Hematopoietic multipotent progenitor cell (in vitro differentiated cells): ENCODE measurements at places on chromosomes 3 and 15.

DNA sequence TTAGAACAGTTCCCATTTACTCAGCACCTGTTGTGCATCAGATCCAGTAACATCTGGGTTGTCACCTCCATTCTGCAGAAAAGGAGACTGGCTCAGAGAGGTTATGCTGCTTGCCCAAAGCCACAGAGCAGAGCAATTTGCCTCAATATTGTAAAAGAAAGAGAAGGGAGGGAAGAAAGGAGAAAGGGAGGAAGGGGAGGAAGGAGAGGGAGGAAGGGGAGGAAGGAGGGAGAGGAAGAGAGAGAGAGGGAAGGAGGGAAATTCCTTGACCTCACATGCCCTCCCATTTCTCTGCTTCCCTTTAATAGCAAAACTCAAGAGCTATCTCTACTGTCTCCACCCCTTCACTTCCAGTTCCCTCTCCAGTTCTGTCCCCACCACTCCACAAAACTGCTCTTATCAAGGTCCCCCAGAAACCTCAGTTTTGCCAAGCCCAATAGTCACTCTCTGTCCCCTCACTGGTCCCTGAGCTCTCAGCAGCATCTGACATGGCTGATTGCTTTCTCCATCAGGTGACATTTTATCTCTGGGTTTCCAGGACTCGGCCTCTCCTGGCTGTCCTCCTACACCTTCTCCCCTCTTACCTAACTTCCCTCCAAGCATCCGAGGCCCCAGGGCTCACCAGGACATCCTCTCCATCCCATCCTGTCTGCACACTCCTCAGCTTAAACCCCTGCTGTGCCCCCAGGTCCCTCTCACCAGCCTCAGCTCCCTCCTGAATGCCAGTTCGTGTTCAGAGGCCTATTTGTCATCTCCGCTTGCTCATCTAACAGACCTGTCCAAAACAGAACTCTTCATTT lies 104.7 kb upstream of the LINGO1 start:
- DNase-seq, result peak; percentile 18

- no peak for DNase-seq
Observed at GRCh38 chr3:126932188-126932931, 50.6 kb upstream of the PLXNA1 start.

- no peak for DNase-seq
Observed at GRCh38 chr15:71124937-71125790, 9.9 kb downstream of the THSD4 start.

DNA sequence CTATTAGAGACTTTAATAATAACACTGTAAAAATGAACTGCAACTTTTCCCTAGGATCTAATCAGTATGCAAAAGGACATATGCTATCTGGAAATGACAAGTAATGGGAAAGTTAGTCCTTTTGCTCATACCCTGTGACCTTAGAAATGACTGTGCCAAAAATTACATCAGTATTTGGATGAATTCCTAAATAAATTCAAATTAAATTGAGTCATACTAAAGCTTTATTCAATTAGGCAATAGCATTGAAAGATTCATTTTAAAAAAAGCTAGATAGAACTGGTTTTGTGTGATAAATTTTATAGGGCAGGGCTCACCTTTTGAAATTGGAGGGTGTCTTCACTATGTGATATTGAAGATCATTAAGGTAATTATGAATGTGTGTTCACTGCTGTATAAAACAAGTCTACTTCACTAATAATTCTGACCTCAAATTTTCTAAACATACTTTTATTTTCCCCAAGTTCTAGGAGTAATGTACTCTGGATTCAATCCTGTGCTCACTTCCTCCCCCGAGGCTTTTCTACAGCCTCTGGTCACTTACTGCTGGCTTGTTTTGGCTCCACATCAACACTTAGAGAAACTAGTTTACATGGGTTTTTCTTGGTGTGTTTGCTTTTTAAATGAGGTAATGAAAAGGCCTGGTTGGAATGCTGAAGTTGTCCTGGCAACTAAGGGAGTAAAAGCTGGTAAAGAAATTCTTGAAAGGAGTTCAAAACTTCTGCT lies 44.4 kb upstream of the SPTSSB start:
- DNase-seq, result no peak

- DNase-seq, result no peak
Observed at GRCh38 chr3:71513081-71513480, 70.4 kb downstream of the FOXP1 start.
